Bone marrow (tissue), 2 donors: ENCODE measurements at places on chromosomes 6 and 20.

GRCh38 chr20:63735859-63736718 is at the start of gene LIME1:
LIME1 (plus strand) TSS chr20:63736664; CDS start chr20:63737550, 886 bp downstream.
- DNase-seq, result no peak

DNA sequence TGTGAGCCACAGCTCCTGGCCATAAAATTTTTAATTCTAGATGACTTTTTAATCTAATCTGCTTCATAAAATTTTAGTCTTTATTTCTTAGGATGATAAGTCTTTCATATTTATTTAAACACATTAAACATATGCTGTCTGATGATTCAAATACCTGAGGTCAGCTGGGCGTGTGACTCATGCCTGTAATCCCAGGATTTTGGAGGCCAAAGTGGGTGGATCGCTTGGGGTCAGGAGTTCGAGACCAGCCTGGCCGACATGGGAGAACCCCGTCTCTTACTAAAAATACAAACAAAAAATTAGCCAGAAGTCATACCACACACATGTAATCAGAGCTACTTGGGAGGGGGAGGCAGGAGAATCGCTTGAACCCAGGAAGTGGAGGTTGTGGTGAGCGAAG is 53.1 kb downstream of the RBM24 start:
- no peak for DNase-seq

GRCh38 chr6:6357032-6357431 is 36.6 kb upstream of the F13A1 start:
- DNase-seq, result no peak

- DNase-seq, result no peak
These were observed 101.6 kb downstream of the TMEM200A start for GRCh38 chr6:130467146-130468050.

GRCh38 chr6:150684714-150685459 is 85.2 kb downstream of the PLEKHG1 start:
- no peak for DNase-seq

DNA sequence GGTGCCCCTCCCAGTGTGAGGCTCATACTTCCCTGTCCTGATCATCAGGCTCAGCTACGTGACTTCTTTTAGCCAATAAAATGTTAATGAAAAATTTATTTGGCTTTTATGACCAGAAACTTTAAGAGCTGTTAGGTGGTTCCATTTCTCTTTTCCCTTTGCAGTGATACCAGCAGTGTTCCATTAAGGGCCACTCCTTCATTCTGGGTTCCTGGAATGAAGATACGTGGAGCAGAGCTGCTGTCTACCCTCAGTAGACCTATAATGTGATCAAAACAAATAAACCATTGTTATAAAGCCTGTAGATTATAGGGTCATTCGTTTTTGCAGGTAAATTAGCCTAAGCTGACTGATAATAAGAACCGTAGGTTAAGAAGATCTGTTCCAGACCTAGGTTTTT is 228.0 kb downstream of the ZFAND3 start:
- DNase-seq, result no peak

DNA sequence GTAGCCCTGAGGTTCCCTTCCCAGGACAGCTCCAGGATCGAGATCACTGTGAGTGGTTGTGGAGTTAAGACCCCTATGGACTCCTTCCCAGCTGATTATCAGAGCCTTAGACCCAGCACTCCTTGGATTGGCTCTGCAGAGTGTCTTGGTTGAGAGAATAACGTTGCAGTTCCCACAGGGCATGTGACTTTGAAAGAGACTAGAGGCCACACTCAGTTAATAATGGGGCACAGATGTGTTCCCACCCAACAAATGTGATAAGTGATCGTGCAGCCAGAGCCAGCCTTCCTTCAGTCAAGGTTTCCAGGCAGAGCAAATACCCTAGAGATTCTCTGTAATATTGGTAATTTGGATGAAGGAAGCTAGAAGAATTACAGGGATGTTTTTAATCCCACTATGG is 5.2 kb upstream of the BTN2A2 start:
- no peak for DNase-seq

DNA sequence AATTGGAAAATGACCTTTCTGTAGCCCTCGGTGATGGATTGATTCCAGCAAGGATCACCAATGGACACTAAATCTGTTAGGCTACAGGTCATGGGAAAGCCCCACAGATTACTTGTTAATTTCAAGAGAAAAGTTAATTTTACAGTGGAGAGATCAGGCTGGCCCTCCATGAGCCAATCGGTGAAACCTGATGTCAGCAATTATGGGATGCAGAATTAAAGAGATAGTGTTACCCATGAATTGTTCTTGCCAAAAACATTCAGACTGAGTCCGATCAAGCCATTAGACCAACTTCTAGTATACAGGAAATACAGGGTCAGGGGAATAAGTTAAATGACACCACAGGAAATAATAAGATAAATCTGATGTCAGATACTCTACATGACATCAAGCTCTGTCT is 214.9 kb upstream of the SYNDIG1 start:
- no peak for DNase-seq

DNA sequence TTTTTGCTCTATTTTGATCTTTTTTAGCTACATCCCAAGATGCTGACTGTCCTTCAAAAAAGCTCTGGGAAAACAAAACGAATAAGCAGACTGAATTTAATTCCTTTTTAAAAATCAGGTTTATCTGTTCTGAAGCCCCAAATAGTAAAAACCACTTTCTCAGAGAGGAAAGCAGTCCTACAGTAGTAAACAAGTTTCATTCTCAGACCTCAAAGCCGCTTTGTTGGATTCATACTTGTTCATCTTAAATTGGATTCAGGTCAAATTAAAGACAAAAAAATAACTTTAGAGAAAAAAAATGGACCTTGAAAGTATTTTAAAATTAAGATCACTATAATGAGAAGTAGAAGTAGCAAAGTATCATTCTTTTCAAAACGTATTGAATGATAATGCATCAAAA is 96.1 kb upstream of the THEMIS start:
- no peak for DNase-seq

GRCh38 chr6:139713900-139714506 is 339.6 kb upstream of the CITED2 start:
- no peak for DNase-seq

GRCh38 chr6:136123468-136123867 is 126.6 kb downstream of the MTFR2 start:
- no peak for DNase-seq

DNA sequence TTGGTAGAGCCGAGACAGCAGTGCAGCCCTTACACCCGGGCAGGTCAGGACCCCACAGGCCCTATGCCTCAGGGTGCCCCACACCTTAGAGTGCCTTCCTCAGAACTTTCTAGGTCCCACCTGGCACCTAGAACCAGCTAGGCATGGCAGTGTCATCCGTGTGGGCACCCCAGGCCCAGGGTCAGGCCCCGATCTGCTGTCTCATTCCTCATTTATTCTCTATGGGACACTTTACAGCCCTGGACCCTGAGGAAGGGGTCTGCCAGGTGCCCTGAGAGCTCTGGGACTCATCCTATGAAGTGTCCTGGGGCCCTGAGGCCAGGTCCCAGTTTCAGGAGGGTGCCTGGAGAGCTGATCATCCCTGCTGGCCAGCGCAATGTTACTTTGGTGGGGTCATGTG is 8.1 kb upstream of the BPI start:
- DNase-seq, result no peak

DNA sequence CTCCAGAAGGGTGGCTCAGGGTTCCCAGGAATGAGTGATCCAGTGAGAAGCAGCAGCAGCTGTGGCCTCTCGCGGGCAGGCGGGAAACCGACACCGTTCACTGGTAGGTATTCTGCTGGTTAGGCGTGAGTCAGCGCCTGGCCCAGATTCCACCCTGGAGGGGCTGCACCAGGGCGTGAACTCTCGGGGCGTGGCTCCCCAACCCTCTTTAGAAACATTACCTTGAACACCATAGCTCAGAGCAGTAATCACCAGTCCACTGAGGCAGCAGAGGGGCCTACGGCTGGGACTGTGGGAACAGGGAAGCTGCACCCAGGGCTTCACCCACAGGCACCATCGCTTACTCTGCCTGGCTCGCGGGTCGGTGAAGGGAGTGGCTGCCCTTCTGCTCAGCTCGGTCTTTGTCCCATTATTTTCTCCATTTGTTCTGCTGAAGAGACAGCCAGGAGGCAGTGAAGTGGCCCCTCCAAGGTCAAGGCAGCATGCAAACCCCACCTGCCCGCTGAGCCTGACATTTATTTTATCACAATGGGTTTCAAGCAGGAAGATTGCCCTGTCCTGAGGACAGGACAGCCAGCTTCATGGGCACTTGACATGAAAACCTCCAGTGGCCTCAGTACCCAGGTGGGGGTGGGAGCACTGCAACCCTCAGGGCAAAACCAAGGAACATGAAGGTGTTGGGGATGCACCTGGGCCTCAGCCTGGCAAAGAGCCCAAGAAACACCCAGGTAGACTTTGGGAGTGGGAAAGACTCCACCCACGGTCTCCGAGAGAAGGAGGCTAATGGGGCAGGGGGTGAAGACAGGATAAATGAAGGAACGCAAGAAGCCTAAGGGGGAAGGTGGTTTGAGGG is 51.0 kb upstream of the CD93 start:
- DNase-seq, result no peak

GRCh38 chr20:49749625-49750024 is 35.9 kb upstream of the B4GALT5 start:
- no peak for DNase-seq

DNA sequence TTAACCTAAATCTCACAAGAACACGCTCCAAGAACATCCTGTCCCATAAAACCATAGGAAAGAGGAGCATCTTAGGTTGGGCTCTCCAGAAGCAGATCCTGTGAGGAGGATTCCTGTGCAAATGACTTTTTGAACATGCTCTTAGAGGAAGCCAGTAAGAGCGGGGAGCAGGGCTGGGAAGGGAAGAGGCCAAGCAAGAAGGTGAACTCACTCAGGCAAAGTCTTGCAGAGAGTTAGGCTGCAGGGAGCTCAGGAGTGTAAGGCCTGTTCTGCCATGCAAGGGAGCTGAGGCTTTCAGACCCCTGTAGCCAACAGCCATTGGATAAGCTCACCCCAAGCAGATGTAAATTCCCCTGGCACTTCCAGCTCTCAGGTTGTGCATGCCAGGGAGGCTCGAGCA is 63.6 kb upstream of the LY86 start:
- DNase-seq, result no peak

DNA sequence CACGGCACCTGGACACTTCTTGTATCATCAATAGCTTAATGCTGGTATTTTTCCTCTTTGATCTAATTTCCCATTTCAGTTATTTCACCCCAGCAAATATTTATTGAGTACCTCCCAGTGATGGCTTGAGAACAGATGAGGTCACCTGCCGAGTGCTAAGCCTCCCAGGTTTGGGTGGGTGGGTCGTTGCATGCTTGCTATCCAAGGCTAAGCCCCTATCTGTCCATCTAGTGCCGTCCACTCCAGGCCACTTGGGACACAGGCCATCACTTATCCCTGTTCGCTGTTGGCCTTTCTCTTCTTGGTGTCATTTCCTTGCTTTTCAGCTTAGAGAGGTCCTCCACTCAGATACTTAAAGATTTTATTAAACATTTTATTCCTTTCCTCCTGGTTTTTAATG is 10.8 kb upstream of the NNAT start:
- no peak for DNase-seq

DNA sequence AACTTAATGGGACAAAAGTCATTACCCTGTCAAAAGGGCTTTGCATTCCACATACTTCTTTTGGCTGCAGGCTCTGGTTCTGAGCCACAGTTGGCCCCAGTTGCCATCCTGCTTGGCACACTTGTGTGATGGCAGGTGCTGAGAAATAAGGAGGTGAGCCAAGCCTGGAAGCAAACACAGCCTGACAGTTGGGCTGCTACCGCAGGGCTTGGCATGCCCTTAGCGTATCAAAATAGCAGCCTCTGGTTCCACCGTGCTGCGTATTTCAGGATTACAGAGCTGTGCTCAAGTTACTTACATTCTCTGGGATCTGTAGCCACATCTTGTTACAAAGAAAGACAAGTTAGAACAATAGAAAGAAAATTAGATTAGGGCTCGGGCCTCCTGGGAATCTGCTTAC is 11.1 kb downstream of the MTHFD1L start:
- no peak for DNase-seq

DNA sequence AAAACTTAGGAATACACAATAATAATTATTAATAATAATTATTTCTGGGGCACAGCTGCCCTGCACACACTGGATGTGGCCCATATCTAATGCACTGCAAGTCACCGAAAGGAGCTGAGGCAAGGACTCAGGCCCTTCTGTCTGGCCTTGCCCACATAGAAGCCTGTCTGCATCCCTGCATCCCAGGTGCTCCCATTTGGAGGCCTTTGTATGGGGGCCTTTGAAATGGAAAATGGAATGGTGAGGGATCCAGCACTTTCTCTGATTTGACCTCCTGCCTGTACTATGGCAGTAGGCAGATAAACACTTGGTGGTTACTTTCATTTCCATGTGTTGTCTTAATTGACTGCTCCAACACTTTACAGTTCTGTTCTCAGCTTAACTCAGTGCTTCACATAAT is 75.7 kb upstream of the PTCHD4 start:
- DNase-seq, result no peak

GRCh38 chr6:20377623-20378265 is 23.9 kb upstream of the E2F3 start:
- DNase-seq, result no peak

GRCh38 chr6:33987531-33988021 is 158.3 kb downstream of the GRM4 start:
- no peak for DNase-seq

- DNase-seq, result no peak
These were observed 92.7 kb downstream of the CD40 start for GRCh38 chr20:46210672-46211330.

DNA sequence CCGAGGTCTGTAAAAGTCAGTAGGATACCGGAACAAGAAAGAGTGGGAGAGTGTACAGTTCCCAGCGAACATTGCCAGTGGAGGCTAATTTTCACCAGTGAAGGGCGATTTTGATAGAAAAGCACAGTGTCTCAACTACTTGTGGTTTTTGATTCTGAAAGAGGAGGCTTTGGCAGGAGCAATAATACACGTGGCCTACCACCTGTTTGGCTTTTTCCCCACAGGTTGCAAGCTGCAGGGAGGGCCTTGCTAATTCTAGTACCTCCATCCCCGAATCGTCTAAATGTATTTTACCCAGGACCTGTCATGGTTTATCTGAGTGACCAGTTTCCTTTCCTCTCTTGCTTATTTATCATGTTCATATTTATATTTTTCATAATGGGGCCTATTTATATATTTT is 3.3 kb upstream of the EFCAB8 start:
- no peak for DNase-seq

DNA sequence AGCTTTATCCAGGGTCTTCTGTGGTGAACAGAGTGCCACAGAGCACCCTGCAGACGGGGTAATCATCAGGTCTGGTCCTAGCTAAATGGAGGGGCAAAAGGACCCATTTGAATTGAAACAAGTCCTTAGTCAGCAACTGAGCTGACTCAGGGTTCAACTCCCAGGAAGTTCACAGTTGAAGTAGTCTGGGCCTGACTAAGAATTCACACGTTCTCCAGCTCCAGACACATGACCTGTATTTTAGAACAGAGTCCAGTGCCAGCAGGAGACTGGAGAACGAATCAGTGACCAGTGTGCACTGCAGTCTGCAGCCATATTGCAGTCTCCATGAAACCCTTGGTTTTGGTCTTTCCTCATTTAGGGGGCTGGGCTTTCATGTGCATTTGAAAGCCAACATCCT is 85.2 kb downstream of the ELOVL4 start:
- no peak for DNase-seq

- no peak for DNase-seq
These were observed 336.7 kb downstream of the GJA1 start for GRCh38 chr6:121771937-121772720.

- no peak for DNase-seq
These were observed 6.5 kb downstream of the DDR1 start for GRCh38 chr6:30890646-30891449.

GRCh38 chr6:129696028-129696418 is 14.0 kb downstream of the ARHGAP18 start:
- no peak for DNase-seq
